ENCODE measurements at places on chromosomes 2 and 18. TPM values are rescaled to one million over a fixed set of nuclear protein-coding genes. Genes with fewer than 3 reads are reported as not detected.

DNA sequence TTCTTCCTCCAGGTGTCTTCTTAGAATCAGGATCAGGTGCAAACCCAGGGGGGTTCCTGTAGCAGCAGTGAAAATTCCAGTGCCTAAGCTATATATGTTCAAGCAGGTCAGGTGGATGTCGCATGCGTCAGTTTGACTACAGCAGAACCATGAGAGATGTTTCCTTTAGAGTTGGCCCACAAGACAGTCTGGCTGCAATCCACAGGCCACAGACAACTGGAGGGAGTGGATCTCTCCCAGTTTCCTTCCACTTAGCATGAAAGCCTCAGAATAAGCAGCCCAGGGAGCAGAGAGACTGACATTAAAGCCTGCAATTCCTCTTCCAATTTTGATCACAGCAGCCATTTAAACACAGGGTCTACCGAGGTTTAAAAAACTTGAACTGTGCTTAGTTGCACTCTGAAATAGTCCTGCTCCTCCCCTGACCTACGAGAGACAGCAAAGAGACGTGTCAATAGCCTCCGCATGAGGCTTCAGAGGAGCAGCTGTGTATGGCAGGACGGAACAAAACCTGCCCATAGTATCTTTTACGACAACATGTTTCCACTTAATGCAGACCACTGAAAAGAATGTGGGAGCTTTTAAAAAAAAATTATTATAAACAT is 988 bp upstream of the KCNE4 start:
- peak; percentile 16 for DNase-seq

DNA sequence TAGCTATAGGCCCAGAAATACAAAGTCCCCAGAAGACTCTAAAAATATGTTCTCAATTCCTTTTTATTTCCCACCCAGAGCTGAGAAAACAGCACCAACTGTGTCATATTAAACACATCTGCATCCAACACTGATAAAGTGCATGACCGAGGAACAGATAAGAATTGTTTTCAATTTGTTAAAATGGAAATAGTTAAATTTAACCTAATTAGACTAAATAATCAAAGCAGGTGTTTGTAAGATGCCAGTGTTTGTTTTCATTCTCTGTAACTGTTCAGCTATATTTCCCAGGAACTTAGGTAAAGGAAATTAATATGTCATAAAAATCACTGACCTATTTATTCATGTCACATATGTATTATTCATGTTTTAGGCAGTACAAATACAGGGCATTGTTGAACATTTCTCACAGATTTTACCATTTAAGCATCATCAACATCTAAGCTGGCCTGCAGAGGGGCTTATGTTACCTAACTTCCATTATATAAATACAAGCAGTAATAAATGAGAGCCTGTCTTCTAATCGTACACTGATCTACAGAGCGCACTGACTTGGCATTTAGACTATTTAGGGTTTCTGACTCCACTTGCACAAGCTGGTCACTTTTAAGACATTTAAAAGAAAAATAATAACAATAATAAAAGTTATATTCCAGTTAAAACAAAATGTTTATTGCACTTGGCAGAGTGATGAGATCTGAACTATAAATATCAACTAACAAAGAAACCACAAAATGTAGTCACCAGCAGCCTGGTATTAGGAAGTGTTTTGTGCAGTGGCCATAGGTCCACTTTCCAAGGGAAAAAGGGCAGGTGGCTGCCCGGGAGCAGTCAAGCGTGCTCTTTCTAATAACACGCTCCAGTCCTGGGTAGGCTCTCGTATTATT is 86.6 kb upstream of the ZFP36L2 start:
- DNase-seq = no peak

- DNase-seq = no peak
These were observed 72.5 kb upstream of the LRRTM1 start for GRCh38 chr2:80377071-80377470.

DNA sequence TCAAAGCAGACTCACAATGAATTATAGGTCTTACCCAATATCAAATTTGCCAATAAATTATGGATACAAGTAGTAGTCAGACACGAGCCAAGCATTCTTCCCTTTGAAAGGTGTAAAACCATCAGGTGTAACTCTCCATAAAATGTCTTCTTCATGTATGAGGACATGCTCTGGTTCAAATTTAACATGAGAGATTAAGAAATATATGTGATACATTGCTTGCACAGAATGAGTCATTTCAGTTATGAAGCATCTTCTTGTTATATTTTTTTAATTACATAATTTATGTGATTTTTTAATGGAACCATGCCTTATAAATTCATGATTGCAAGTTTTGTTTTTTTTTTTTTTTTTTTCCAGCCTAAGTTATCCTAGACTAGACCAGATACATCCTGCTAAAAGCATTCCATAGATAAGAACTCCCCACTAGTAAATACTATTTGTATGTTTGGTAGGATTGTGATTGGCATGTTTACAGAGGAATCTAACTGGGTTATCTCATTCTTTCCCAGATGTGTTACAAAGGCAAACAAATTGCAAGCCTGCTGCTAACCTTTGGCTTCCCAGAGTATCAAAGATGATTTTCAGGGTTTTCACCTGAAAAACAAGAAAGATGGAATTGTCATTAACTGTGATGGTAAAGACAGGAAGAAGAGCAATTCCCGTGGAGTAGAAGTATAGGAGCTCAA is 621.9 kb downstream of the XIRP2 start:
- no peak for DNase-seq

- no peak for DNase-seq
These were observed 66.2 kb downstream of the CD28 start for GRCh38 chr2:203772456-203773165.

DNA sequence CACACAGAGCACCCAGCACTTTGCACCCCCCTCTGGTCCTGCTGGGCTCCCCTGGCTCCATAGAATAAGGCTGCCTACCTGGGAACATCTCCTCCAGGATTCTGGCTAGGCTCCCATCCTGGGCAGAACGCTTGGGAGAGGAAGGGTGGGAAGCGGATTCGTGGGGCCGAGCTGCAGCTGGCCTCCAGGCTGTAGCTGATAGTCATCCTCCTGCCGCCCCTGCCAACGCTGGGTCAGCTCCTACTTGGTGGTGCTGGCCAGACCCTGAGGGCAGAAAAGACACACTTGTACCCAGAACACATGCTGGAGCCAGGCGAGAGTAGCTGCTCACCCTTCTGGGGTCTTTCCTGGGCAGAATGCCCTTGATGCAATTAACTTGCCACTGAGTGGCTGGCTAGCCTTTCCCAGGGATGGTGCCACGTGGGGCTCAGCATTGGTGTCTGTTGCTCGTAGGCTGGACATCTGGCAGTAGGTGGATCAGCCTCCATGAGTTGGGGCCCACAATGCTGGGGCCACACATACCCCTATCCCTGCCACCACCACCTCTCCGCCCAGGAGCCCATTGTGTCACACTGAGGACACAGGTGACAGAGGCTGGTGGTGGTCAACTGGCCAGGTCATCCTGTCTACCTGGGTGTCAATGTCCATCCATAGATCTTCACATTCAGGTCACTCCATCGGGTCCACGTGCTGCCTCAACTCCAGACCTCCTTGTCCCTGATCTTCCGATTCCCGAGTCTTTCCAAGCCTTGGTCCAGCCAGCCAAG is 112.8 kb downstream of the NDUFA10 start:
- DNase-seq = no peak

- no peak for DNase-seq
These were observed 1.5 kb downstream of the CLHC1 start for GRCh38 chr2:55230551-55230950.

DNA sequence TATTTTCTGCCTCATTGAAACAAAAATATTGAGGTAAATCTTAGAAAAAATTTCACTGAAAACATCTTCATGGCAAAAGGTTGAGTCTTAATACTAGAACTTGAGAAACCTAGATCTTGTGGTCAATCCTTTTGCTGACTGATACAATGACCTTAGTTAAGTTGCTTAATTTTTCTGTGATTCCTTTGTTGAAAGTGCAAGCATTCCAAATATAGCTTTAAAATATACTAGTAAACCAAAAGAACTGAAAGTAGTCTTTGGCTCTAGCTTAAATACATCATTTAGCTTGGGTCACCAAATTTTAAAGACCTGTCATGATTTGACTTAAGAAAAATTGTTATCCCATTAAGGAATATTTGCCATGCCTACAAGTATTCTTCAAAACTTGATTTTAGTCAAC is 16.7 kb downstream of the BMP10 start:
- no peak for DNase-seq

GRCh38 chr2:31406593-31407385 is 7.8 kb downstream of the XDH start:
- no peak for DNase-seq

GRCh38 chr18:78521136-78521535 is 458.5 kb upstream of the SALL3 start:
- DNase-seq = no peak

DNA sequence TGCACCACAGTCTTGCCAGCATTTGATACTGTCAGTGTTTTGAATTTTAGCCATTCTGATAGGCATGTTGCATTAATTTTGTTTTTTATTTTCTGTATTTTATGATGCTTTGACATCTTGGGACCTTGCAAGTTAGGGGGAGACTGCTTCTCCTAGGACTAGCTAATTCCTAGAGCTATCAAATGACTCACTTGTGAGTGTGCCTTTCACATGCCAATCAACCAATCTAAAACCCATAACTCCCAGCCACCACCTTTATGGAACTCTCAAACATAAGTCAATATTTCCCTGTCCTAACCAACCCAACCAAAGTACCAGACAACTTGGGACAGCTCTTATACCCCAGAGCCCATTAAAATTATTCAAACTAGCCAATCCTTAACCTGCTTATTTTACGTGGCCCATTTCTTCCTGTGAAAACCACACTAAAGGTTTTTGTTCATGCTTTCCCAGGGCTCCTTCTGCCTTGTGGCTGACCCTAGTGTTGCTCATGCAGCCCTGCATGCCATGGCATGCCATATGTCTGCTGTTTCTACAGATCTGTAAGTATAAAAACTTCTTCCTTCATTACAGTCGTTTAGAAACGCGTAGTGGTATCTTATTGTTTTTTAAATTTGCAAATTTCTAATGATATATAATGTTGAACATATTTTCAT is 230.1 kb downstream of the GPD2 start:
- no peak for DNase-seq

GRCh38 chr2:30940839-30941238 is 133.6 kb upstream of the CAPN13 start:
- DNase-seq = no peak

- no peak for DNase-seq
These were observed 369.4 kb downstream of the TXNL1 start for GRCh38 chr18:56268952-56269351.

DNA sequence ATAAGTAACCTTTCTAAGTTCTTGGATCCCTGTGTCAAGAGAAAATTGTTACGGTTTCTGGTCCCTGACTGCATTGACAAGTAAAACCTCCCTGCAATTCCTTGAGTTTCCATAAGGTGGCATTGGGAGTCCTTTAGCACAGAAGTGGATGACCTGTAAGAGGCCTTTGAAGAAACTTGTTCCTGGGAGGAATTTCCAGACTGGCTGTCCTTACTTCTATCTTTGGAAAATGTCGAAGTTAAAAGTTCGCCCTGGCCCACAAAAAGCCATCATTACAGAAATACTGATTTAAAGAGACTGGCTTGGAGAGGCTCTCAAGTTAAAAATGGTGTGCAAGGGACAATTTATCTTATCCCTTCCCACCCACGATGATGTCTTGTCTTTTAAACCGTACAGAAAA is 218.4 kb downstream of the CDH20 start:
- DNase-seq = no peak

DNA sequence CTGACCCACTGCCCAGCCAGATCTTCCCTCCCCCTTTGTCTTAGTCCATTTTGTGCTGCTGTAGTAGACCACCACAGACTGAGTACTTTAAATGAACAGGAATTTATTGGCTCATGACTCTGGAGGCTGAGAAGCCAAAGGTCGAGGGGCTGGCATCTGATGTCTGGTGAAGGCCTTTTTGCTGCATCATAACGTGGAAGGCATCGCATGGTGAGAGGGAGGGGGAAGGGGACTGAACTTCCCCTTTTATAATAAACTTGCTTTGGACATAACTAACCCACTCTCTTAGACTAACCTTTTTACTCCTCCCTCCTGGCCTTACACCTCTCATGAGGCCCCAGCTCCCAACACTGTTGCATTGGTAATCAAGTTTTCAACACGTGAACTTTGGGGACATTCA is 83.8 kb downstream of the MAP4K4 start:
- no peak for DNase-seq

DNA sequence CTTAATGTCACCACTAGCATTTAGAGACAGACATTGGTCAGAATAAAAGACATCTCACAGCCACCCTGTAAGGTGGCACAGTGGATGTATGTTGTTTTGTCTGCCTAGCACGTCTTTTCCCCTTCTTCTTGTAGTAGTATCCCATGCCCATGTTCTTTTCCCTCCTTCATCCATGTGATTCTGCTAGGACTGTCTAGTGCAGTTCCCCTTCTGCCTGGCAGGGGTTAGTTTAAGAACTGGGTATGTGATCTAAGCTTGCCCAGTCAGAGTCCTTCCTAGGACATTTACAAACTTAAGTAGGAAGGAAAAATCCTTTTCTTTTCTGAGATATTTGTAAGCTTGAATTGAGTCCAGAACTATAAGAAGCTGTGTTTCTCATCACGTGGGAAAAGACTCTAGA is 172.3 kb downstream of the BABAM2 start:
- DNase-seq = no peak

DNA sequence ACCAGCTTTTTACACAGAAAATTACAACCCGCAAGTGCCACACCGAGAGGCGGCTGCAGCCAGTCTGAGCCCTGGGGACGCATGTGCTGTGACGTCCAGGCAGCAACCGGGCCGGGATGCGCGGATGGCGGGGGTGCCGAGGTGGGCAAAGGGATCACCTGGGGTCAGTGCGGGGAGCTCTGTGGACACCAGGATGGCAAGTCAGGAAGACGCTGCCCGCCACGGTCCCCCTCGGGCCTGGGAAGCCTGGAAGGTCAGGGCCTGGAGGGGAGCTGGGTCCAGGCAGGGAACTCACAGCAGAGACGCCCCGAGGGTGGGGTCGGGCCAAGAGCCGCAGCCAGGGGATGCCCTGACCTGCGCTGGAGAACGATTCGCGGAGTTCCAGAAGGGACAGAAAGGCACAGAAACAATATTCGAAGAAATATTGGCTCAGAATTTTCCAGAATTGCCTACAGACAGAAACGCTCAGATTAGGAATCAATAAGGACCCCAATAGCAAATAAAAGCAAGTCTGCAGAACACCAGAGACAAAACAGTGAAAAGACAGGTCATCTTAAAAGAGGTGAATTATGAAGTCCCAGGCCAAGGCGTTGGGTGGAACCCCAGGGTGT is 11.7 kb upstream of the KIF1A start:
- DNase-seq = no peak

DNA sequence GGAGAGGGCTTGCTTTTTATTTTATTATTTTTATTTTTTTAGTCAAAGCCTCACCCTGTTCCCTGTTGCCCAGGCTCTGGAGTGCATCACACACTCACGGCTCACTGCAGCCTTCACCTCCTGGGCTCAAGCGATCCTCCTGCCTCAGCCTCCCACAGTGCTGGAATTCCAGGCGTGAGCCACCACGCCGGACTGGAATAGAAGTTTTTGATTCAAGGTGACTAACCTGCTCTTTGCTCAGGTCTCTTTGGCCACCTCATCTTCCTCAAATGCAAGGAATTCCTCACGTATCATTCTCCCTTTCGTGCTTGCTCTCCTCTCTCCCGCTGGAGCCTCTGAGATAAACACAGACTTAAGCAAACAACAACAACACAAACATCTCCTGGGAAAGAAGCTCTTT is 636.8 kb downstream of the ADCYAP1 start:
- no peak for DNase-seq

- DNase-seq = no peak
These were observed 2.5 kb downstream of the SALL3 start for GRCh38 chr18:78981989-78982620.

RGPD4 gene
- not detected for polyA plus RNA-seq

FSIP2 gene
- 0.03 TPM for polyA plus RNA-seq

TUBA3E gene
- polyA plus RNA-seq = 0.04 TPM

TUBA4B gene
- 0.06 TPM for polyA plus RNA-seq

MCM6 gene
- polyA plus RNA-seq = 3.3 TPM

C1QL2 gene
- 0.03 TPM for polyA plus RNA-seq

ERMN gene
- polyA plus RNA-seq = not detected

FAM237A gene
- not detected for polyA plus RNA-seq
